ENCODE measurements at places on chromosomes 1 and 21. TPM values are rescaled to one million over a fixed set of nuclear protein-coding genes. Genes with fewer than 3 reads are reported as not detected.

Gene TCHHL1
- total RNA-seq: 0.08 TPM

Gene ASTN1
- total RNA-seq: not detected

Gene PM20D1
- not detected for total RNA-seq

Gene TTC24
- not detected for total RNA-seq

Gene OPRD1
- total RNA-seq: not detected

Gene LY9
- total RNA-seq: not detected

Gene CD244
- not detected for total RNA-seq

Gene PROK1
- total RNA-seq: not detected

Gene SYCP1
- total RNA-seq: not detected

Gene ATAD3C
- not detected for total RNA-seq

Gene WLS
- total RNA-seq: 35.0 TPM

Gene KIF17
- 0.94 TPM for total RNA-seq

Gene MR1
- total RNA-seq: 17.0 TPM

Gene C1orf141
- total RNA-seq: not detected

Gene CHIT1
- total RNA-seq: not detected

Gene SYT14
- total RNA-seq: 0.94 TPM

Gene CFHR3
- total RNA-seq: not detected

Gene ELOVL1
- total RNA-seq: 140 TPM

Gene KCNK1
- total RNA-seq: 9.4 TPM

Gene DIO1
- total RNA-seq: not detected

Gene PCP4L1
- total RNA-seq: not detected

Gene GPR153
- 21.8 TPM for total RNA-seq

Gene ANKRD45
- total RNA-seq: not detected

Gene SLC9C2
- total RNA-seq: not detected

Gene SFN
- total RNA-seq: 1,807 TPM

Gene LRRC38
- not detected for total RNA-seq

Gene CD160
- total RNA-seq: not detected

Gene PLD5
- 10.5 TPM for total RNA-seq

Gene EPHA10
- total RNA-seq: not detected

Gene LCE2B
- not detected for total RNA-seq

Gene REN
- total RNA-seq: not detected

Gene CD52
- total RNA-seq: 0.55 TPM

Gene MMP23B
- total RNA-seq: 3.7 TPM

Gene CR1
- not detected for total RNA-seq

Gene LCE1C
- 1.1 TPM for total RNA-seq
